Activated effector memory CD4-positive, alpha-beta T cell treated with anti-CD3 and anti-CD28 coated beads, Interleukin-2, amount 50 U/mL, for 16 hours (primary cell): ENCODE measurements at places on chromosomes 3 and 15.

- DNase-seq = no peak
Measured at GRCh38 chr3:140186421-140186920, 251.5 kb downstream of the CLSTN2 start.

DNA sequence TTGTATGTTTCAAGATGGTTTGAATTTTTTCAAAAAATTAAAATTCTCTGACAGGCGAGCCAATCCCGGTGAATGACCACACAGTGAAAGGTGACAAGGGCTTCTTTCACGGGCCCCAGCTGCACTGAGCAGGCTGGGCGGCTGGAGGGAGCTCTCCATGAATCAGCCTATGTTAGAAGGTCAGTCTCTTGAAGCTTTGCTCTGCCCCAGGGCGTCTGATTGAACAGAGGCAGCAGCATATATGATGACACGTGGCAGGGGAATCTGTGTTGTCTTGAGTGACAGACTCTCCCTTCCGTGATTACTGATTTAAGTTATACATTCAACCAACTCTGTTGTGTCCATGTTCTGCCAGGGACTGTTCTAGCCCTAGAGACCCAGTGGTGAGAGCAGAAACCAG, 51.5 kb downstream of the ISG20 start:
- DNase-seq = no peak

DNA sequence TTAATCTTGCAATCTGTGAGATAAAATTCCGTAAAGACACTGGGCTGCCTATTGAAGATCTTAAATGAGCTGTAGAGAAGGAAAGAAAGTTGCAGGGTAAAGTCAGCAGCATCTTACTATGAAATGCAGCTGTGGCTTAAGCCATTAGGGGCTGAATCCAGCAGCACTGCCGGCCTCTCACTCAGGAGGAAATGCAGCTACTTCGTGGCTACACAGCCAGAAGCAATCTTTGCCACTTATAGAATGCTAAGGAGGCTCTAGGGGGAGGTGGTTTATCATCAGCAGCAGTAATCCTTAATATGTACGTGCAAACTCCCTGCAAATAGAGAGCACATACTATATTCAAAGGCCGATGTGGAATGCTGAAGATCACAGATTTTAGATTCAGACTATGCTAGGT, 19.1 kb upstream of the MCTP2 start:
- no peak for DNase-seq

- DNase-seq = no peak
Measured at GRCh38 chr3:49898991-49899390, 4.7 kb downstream of the MST1R start.

GRCh38 chr3:101989578-101990200, 140.4 kb downstream of the NFKBIZ start:
- no peak for DNase-seq

- DNase-seq = no peak
Measured at GRCh38 chr3:58388550-58389091, 45.0 kb downstream of the PDHB start.

DNA sequence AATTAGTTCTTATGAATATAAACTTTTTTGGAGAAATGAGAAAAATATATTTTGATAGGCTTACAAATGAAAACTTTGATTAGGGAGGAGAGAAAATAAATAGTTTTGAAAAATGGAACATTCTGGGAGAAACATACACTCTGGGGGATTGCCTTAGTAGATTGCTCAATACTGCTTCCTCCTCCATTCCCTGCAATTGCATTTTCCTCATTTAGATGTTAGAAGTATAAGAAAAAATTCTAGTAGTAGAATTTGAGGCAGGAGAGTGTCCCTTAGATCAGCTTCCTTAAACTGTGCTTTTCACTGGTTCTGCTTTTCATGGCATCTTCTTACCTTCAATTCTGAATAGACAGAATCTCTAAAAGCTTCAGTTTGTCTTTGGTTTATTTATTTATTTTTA, 46.2 kb upstream of the CTDSPL2 start:
- DNase-seq = no peak

DNA sequence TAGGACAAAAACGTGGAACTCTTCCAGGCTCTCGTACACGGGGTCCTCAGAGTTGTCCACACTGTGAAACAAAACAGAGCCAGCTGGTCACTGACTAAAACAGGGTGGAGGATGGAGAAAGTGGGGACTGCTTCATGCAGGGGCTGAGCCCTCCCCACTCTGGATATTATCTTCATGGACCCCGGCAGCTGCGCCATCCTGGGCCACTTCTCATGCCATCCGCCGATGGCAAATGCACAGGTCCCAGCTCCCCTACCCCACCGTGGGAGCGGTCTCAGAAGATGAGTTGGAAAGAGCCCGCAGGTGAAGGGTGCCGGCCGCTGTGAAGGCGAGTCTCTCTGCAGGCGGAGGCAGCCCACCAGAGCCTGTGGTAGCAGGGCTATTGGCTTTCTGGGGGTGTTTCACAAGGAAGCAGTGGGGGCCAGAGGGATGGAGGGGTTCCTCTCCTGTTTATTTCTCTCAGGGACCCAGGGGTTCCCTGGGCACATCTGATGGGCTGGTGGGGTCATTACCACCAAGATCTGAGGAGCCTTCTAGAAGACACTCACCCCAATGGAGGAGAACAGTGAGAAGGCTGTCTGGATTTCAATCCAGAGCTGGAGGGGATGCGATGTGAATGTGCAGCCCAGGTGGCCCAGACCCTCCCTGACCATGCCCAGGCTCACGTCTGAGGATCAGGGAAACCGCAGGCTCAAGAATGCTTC, 177.3 kb downstream of the KLF13 start:
- DNase-seq = no peak

GRCh38 chr3:65961733-65962132, 77.0 kb downstream of the MAGI1 start:
- no peak for DNase-seq

- no peak for DNase-seq
Measured at GRCh38 chr3:51075221-51075775, 309.8 kb upstream of the MANF start.
